ENCODE measurements at places on chromosomes 5 and 9. TPM values are rescaled to one million over a fixed set of nuclear protein-coding genes. Genes with fewer than 3 reads are reported as not detected.

DNA sequence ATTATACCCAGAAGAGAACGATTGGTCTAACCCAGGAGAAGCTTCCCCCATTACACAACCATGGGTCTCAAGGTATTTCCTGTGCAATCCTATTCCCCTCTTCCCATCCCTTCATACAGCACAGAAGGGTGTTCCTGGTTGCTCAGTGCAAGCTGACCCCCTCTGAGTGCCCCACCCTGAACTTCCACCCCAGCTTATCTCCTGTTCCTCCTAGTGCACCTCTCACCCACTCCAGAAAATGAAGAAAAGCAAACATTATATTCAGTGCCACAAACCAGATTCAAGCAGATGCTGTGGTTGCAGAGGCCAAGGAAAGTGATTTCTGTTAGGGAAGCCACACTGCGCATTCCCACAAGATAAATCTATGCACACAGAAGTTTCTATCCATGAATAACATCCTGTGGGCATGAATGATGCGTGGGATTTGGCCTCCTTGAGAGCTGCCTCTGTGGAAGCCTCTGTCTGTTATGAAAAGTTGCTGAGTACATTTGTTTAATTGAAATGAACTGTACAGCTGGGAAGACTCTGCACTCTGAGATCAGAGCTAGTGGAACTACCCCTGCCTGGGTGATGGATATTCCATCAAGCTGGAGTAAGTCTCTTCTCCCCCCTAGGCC lies 2.2 kb upstream of the OR2S2 start:
- no peak for DNase-seq

- no peak for DNase-seq
Measured at GRCh38 chr5:76473661-76474060, 70.6 kb downstream of the IQGAP2 start.

- DNase-seq = no peak
Measured at GRCh38 chr5:91495699-91496098, 112.6 kb upstream of the ARRDC3 start.

DNA sequence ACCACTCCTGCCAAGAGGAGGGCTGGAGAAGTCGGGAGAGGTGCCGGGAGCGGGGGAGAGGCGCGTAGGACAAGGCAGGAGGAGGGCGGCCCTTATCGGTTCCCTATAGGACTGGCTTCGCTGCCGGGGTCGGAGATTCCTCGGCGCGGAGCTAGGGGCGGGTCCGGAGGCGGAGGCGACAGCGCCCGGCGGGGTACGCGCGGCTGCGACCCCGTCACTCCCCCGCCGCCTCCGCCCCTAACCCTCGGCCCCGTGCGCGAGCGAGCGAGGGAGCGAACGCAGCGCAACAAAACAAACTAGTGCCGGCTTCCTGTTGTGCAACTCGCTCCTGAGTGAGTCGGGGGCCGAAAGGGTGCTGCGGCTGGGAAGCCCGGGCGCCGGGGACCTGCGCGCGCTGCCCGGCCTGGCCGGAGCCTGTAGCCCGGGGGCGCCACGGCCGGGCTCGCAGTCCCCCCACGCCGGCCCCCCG lies 2.0 kb downstream of the GLIS3 start:
- peak; percentile 72 for DNase-seq

FAM163B gene
- not detected for total RNA-seq

SLC6A3 gene
- total RNA-seq = not detected

Measured in psoas muscle (tissue), 8 donors.